Occipital lobe (tissue), 3 donors: ENCODE measurements at places on chromosomes 12 and 14.

DNA sequence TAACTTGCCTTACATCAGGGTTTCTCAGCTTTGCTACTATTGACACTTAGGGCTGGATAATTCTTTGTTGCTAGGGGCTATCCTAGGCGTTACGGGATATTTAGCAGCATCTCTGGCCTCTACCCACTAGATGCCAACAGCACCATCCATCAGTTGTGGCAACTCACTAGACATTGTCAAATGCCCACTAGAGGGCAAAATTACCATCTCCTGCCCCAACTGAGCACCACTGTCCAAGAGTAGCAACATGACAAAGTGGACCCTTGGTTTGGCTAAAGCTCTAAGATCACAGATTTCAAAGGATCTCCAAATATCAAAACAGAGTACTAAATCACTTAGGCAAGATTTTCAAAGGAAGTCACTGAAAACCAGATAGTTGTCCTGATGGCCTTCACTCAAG is 251.7 kb upstream of the TBX3 start:
- no peak for DNase-seq

DNA sequence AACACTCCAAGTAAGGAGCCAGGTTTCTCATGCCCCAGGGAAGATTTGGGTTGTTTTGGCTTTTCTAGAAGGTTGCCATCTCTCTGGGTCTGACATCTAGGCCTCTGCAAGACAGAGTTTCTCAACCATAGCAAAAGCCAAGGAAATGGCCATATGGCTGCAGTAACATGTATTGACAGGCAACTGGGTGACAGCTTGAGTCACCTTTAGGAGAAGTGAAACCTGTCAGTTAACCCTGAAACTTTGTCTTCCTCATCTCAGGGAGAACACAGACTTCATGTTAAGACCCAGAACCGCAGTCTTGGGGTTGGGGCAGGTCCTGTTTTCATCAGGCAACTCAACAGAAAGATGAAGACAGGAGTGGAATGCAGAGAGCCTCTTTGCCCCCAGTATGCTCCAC is 46.0 kb upstream of the PLBD1 start:
- DNase-seq = no peak

DNA sequence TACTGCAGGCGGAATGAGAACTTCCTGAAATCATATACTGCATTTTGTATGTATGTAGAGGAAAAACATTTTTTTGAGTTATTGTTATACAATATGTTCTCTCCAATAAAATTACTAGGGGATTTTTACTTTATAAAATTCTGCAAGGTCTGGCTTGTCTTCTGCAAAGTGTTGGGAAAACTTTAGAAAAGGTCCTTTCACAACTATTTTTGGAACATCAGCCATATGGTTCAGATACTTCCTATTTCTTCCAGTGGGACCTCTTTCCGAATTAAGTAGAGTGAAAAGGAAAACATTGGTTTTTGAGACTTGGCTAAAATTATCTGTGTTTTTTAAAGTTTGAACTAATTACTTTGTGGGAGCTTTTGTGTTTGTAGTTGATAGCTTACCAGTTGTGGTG is 52.7 kb downstream of the DAAM1 start:
- no peak for DNase-seq

GRCh38 chr14:23217032-23218020 is 20.4 kb upstream of the RNF212B start:
- no peak for DNase-seq

- DNase-seq = no peak
Observed at GRCh38 chr12:100576331-100577036, 3.0 kb downstream of the GAS2L3 start.

DNA sequence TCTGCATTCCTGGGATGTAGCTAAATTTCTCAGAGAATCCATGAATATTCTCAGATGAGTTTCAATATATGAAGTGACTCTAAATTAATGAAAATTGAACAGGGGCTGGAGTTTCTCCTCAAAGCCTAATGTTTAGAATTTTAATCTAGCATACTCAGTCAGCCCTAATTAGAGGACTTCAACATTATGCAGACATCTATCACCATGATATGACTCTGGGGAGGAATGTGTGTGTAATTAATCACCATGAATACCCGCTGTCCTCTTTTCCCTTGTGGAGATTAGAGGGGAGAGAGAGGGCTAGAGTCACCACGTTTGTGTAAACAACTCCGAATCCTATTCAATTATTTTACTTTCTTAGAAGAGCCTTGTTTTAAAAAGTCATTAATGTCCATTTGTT is 698.6 kb upstream of the MDGA2 start:
- no peak for DNase-seq

DNA sequence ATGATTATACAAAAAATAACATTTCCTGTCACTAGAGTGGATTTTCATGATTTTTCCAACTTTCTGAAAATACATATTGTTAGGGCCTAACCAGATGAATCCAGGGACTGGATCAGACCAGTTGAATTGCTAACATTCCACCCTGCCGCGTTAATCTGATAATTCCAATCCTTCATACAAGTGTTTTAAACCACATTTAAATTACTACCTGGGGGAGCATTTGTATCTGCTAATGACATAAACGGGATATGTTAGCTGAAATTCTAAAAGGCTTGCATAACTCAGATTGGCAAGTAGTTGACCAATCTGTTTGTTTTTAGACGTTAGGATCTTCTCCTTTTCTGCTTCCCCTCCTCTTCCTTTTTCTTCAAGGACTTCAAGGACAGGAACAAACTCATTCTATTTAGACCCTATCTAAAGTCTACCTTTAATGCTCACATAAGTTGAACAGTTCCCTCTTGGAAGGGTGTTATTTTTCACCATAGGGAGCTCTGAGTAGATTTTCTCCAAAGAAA is 239.0 kb downstream of the ADAMTS20 start:
- no peak for DNase-seq

DNA sequence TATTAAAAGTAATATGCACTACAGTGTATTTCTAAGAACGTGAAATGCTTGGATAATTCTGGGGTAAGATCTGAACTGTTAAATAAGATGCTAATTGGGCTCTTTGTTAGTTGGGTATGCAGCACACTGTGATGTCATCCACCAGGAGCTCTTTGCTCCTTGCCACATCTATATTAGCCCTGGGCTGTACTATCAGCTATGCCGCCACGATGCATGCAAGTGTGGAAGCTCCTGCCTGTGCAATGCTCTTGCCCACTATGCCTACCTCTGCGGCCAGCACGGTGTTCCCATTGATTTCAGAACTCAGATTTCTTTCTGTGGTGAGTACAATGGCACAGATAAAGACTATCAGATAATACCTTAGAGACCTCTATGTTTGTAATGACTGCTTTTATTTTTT is 165.6 kb downstream of the OTOGL start:
- no peak for DNase-seq

DNA sequence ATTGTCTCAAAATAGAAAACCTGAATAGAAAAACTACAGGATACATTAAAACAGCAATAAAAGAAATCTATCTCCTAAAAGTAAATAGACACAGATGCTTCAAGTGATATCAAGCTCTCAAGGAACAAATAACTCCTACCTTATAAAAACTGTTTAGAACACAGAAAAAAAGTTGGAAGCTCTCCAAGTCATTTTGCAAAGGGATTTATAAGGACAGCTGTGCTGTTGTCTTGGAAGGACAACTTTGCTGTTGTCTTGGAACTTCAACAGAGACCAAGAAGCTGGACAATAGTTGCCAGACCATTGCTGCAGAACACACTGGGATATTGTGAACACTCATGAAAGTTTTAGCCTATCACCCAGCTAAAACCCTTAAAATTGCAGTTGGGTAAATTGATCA is 780.7 kb downstream of the FLRT2 start:
- no peak for DNase-seq

DNA sequence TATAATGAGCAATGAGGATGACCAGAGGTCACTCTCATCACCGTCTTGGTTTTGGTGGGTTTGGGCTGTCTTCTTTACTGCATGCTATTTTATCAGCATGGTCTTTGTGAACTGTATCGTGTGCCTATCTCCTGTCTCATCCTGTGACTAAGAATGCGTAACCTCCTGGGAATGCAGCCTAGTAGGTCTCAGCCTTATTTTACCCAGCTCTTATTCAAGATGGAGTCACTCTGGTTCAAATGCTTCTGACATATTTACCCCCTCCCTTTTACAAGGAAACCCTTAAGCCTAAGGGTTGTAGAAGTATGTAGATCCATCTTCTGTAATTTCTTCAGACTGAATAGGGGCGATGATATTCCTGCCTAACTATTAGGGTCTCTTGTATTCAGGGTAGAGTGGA is 8.4 kb downstream of the IFI27L1 start:
- no peak for DNase-seq

- DNase-seq = no peak
Observed at GRCh38 chr14:24139272-24139934, 2.0 kb downstream of the EMC9 start.

DNA sequence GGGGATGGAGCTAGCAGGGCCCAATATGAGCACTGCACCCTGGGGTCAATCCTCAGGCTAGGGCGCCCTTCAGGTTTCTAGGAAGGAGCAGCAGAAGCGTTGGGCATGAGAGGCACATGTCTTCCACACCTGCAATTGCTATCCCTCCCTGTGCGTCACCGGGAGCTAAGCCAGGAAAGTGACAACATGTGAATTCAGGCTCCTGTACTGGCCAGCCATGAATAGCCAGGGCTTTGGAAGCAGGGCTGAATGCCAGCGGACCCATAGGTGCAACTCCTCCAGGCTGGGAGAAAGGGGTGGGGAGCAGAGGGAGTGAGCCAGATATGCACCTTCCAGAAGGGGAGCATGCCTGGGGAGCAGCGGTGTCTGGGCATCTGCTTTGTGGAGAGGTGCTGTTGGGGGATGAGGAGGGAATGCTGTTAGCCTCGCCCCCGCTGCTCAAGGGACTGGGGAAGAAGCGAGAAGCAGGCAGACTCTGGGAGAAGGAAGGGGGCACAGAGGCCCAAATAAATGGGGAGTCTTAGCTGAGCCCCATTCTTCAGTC is 6.1 kb downstream of the HOXC5 start:
- DNase-seq = no peak

DNA sequence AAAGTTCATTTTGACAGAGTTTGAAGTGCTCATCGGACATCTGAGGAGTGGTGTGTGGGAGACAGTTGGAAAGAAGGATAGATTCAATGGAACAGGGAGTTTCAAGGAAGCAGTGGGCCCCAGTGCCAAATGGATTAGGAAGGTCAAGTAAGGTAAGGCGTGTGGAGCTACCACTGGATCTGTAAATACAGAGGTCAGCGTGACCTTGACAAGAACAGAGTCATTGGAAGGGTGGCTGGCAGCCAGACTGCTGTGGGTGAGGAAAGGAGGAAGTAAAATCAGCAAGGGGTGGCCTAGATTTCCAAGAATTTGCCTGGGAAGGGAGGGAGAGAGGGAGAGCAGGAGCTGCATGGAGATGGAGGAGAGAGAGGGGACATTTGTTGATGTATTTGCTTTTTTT is 68.2 kb upstream of the IGF1 start:
- no peak for DNase-seq
